ENCODE measurements at places on chromosomes 1 and 21.

- no peak for DNase-seq
Measured at GRCh38 chr1:246587606-246588005, 21.4 kb downstream of the CNST start.

DNA sequence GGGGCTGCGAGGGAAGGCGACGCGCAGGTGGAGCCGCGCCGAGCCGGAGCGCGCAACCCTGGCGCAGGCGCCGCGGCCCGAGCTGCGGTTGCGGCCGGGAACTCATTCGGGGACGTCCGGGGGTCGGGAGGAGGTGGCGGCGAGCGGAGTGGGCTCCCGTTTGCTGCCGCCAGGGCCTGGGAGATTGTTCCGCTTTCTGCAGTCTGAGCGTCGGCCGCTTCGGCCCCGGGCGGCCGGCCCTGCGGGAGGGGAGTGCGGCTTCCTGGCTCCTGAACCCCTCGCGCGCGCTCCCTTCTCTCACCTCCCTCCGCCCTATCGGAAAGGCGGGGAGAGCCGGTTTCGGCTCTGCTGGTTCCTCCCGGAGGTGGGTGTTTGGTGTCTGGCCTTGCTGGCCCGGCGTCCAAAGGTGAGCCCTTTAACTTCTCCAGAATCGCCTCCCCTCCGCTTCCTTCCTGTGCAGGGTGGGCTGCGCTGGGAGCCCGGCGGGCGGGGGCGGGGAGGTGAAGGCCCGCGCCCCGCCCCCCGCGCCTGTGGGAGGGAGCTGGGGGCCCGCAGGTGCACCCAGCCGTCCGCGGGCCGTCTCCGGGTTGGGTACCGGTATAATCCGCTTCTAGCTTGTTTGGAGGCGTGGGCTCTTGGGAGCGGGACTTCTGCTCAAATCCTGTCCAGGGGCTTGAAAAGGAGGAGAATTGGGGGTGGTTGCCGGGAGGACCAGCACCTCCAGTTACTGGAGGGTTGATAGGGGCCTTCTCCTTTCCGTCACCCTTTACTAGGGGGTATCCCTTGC, 683 bp downstream of the LRRC8D start:
- DNase-seq = no peak

GRCh38 chr1:26839779-26840178, 13.3 kb downstream of the ZDHHC18 start:
- DNase-seq = no peak

GRCh38 chr1:232589111-232589811, 40.7 kb downstream of the SIPA1L2 start:
- DNase-seq = peak; percentile 68

- peak; percentile 73 for DNase-seq
Measured at GRCh38 chr1:31154632-31155215, 85.0 kb downstream of the NKAIN1 start.

DNA sequence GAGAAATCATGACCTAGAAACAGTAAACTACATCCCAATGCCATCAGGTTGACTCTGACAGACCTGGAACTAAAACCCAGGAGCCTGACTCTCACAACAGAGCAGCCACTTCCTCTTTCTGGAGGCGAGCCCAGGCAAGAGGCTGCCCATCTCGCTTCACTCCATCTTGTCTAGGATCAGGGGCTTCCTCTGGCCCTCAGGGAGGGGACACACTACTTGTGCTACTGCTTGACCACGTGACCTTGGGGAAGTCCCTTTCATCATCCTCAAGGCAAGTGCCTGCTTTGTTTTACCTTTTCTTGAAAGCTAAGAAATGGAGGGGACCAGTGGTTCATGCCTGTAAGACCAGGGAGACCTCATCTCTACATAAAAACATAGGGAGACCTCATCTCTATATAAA, 2.6 kb upstream of the TENT5B start:
- DNase-seq = no peak

GRCh38 chr1:162908780-162909179, 47.8 kb upstream of the CCDC190 start:
- peak; percentile 91 for DNase-seq

DNA sequence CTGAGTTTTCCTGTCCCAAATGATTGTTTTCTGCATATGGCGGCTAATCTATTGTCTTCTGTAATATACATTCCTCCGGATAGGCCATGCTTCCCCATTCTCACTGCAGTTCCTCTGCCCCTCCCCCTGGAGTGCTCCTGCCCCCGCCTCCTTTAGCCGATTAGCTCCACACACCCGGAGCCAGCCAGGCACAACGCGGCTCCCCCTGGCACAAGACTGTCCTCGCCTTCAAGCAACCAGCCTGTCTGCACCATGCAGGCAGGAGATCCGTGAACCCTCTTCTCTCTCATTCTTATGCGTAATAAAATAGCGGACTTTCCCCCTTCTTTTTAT, 18.0 kb downstream of the SERTAD4 start:
- no peak for DNase-seq

DNA sequence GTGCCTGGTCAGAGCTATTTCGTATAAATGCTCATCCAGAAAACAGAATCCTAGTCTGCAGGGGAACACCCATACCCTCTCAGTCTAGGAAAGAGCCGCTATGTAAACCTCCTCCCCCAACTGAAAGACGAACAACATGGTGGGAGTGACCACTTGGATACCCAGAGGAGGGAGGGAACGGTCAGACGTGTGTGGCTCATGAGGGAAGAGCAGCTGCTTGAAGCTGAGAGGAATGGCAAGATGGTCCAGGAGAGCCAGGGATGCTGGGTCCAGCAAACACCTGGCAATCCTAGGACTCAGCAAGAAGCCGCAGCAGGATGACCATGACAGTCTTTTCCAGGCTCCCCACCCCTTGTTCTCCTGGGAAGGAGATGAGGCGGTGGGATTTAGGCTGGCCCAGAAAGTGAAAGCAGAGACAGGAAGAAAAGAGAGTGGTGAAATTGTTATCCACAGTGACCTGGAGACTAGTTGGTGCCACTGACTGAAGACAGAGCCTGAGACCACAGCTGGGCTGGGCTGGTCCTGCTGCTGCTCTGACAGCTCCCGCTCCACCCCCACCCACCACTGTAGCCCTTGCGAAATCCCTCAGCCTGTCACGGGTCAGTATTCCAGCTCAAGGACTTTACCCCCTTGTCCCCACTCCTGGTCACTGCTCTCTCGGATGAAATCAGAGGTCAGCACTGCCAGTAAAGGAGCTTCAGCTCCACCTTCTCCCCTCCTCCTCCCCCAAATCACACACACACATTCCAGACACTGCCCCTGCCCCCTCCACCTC, 3.6 kb downstream of the CERS2 start:
- no peak for DNase-seq

All from kidney glomerular epithelial cell (primary cell).